ENCODE measurements at places on chromosomes 5 and 9.

GRCh38 chr5:168339109-168339771 is 47.8 kb downstream of the WWC1 start:
- DNase-seq = no peak

GRCh38 chr9:70479880-70480291 is 65.4 kb upstream of the KLF9 start:
- no peak for DNase-seq

- no peak for DNase-seq
Observed at GRCh38 chr5:77946381-77947040, 170.4 kb upstream of the TBCA start.

DNA sequence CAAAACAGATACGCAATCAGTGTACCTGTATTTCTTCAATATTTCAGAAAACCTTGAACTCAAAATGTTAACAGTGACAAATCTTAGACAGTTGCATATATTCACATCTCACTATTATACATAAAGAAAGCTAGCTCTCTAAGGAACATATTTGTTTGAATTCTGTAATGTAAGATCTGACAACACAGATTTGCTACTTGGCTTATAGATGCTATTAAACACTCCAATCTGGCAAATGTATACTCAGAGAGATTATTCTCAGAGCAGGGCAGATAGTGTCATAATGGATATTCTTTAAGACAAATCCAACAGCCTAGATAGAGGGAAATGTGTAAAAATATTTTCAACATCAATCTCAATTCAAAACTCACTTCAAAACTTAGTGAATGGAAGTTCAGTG is 794.5 kb upstream of the CDH9 start:
- DNase-seq = no peak

GRCh38 chr9:124858330-124859046 is 3.3 kb downstream of the RPL35 start:
- DNase-seq = no peak

GRCh38 chr5:171898386-171898785 is 108.1 kb downstream of the FBXW11 start:
- no peak for DNase-seq

DNA sequence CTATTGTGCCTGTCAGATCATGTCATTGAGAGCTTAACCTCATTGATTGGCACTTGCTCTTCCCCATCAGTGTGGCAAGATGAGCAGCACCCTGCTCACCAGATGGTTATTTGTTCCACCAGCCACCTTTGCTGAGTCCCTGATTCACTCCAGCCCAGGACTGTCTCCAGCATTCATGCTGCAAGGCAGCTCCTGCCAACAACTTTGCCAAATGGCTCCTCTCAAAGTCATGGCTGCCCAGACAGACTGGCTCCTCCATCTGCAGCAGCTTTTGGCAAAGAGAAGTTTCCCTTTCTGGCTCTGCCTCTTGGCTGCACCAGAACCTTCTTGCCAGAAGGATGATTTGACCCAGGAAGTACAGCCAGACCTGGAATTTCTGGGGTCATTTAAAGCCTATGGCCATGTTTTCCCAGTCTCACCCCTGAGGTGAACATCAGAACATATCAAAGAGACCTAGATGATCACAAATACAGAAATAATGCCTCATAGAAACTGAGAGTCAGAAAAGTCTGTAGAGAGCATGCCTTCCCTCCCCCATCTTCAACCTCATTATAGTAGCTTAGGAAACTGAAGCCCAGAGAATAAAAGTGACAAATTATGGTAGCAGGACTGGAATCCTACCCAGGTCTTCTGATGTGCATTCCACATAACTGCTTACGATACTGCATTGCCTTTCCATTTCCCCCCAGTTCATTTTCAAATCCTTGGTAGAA is 10.4 kb downstream of the PPP2R2B start:
- no peak for DNase-seq

- DNase-seq = no peak
Observed at GRCh38 chr5:133944263-133945185, 23.9 kb downstream of the C5orf15 start.

- DNase-seq = peak; percentile 11
Observed at GRCh38 chr5:101678481-101679193, 617.4 kb downstream of the SLCO4C1 start.

DNA sequence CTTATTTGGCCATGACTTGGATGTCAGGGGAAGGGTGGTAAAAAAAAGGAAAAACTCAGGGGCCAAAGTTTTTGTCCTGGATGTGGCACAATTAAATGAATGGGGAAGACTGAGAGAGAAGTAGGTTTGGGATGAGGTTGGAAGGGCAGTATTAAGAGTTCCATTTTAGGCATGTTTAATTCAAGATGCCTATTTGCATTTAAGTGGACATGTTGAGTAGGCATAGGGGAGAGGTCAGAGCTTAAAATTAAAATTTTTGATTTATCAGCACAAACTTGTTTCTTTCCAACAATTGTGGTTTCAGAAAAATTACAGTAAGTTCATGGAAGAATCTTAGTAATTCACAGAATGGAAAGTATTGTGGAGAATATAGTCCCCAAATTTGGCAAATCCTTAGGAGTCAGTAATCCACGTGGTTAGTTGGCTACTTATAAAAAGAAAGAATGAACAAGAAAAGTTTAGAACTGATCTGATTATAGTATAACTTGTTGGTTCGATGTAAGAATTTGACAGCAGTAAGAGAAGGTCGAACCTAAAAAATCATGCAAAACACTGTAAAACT is 265.9 kb downstream of the SAXO1 start:
- DNase-seq = no peak

DNA sequence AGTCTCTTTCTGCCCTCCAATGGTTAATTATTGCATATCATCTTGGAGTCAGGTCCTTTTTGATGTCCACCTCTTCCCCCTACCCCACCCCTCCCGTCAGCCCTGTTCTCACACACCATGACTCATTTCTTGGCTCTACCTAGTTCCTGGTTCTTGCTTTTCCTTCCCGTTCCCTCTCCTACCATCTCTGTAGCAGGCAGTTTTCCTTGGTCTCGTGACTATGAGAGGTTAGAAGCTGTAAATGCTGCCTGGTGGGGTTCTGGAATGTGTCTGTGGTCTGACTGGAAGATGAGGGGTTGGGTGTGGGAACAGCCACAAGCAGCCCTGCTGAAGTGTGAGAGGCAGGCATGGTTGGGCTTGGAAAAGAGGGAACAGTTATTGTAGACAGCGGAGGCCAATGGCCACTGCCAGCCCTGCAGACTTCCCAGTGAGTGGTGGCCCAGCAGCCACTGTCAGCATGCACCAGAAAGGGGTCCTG is 18.2 kb downstream of the SLC22A5 start:
- no peak for DNase-seq

DNA sequence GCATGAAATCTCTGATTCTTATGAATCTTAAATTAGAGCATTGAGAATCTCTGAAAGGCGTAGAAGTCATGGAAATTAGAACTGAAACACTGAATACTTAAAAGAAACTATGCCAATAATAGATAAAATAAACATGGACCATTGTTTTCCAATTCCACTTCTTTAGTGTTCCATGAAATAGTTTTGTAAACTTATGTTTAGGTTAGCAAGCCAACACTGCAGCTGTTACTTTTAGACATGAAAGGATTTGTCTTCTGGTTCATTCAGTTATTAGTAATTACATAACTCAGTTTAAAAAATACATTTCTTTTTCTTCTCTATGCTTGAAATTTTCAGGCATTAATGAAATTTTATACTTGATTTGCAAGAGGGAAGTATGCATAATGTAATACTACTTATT is 733.4 kb upstream of the NUDT12 start:
- no peak for DNase-seq

DNA sequence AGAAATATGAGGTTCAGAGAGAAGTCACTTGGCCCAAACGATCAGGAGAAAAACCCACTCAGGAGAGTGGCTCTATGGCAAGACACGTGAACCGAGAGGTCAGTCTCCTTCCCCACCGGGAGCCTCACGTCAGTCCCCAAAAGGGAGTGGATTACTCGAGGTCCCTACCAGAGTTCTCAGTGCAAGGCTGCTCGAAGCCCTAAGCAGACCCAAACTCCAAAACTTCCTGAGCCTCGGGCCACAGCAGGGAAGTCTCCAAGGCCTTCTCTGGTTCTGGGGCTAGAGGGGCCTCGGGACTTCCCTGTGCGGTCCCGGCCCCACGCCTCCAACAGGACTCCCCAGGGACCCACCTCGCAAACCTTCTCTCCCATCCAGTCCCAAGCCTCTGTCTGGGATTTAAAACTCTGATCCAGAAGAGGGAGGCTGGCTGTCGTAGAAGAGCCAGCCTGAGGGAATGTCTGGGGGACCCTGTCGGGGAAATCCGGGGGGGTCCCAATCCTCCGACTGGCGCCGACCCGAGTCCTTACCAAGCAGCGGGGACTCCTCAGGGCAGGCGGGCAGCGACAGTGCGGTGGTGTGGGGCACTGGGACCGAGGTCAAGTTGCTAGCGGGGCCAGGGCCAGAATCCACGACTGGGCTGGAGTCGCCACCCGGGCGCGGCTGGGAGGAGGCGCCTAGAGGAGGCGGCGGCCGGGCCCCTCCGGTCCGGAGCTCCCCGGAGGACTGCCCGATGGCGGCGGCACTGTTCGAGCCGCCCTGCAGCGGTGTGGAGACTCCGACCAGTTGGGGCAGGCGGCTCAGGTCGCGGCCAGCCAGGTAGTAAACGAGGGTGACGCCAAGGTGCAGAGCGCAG is 679 bp downstream of the B4GALT1 start:
- no peak for DNase-seq

- no peak for DNase-seq
Observed at GRCh38 chr5:149693021-149693420, 37.1 kb upstream of the PPARGC1B start.

DNA sequence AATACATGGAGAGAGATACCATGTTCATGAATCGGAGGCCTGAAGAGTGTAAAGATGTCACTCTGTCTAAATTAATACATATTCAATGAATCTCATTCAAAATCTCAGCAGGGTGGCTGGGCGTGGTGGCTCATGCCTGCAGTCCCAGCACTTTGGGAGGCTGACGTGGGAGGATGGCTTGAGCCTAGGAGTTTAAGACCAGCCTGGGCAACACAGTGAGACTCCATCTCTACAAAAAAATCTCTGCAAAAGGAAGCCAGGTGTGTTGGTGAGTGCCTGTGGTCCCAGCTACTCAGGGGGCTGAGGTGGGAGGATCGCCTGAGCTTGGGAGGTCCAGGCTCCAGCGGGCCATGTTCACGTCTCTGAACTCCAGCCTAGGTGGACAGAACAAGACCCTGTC is 49.7 kb downstream of the COL23A1 start:
- no peak for DNase-seq

- no peak for DNase-seq
Observed at GRCh38 chr5:127957183-127957582, 126.4 kb upstream of the SLC12A2 start.

DNA sequence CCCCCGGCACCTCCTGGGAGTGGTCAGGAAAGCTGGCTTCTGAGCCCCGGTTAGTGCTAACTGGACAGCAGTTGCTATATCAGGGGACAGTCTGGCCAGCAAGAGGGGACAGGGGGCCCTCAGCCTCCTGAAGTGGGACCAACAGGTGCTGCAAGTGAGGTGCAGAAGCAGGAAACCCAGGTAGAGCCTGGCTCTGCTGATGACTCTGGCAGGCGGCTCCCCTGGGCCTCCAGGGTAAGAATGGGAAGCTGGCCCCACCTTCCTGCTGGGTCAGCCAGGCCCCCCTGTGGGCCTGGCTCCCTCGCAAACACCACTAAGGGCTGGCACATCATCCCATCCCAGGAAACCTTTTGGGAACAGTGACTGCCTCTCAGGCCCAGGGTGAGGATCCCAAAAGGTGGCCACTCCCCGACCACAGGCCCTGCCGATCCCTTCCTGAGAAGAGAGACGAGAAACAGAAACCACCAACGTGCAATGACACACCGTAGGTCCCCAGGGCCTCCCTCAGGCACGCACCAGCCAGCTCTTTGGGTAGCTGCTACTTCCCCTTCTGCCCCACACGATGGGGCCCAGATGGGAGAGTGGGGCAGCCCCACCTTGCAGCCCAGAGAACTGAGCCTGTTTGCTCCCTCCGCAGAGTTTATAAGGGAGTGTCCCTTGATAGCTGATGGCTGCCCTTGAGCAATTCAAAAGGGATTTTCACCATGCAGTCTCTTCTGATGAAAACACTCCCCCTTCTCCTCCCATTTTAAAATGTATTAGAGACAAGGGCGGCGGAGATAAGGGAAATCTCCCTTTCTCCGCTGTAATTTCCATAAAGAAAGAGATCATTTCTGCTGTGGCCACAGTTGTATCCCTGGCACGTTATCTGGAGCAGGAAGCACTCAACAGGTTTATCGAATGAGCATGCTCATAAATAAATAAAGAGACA is 76.8 kb downstream of the STK10 start:
- DNase-seq = peak; percentile 78

- no peak for DNase-seq
Observed at GRCh38 chr5:144273232-144274027, 102.8 kb downstream of the KCTD16 start.

DNA sequence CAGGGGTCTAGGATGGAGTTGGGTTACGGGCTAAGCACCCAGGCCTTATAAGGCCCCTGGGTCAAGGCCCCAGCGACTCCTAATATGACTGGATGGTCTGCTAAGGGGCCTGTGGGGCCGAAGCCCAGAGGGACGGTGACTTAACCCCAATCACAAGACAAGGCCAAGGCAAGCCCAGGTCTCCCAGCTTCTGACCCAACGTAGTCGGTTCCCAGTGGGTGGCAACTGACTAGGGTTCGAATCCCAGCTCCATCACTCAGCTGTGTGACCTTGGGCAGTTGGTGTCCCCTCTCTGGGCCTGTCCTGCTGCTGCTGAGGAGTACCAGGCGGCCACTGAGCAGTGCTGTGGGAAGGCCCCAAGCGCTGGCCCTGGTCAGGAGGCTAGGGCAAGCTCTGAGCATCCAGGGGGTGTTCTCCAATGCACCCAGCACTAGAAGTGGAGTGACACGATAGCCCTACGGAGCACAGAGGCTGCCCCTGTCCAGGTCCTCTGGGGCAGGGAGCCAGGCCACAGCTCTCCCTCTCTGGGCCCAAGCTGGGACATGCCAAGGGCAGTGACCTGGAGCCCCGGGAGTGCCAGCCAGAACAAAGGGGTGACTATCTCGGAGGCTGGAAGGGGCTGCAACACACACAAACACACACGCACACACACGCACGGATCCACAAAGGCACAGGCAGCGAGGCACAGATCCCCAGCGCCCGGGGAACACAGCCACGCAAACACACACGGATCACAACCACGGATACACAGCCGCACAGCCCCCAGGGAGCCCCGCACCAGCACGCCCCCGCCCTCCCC is 512 bp downstream of the AK1 start:
- no peak for DNase-seq

DNA sequence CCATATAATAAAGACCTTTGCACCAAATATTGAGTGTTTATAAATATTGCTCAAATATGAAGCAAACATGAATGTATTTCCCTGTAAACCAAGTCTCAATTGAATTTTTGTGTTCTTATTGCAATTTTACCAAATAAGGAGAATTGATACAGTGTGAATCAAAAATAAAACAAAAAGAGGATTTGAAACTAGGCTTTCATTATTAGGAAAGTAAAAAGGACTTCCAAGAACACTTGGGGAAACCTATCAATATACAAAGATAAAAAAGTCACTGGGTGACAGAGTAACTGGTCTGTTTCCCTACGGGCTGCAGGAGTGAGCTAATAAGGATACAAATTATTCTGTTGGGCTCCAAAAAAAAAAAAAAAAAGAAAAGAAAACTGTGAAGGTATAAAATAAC is 44.8 kb upstream of the SNX2 start:
- no peak for DNase-seq

GRCh38 chr5:23012842-23013241 is 159.7 kb upstream of the CDH12 start:
- DNase-seq = no peak

GRCh38 chr5:154285661-154286408 is 95.3 kb downstream of the GALNT10 start:
- no peak for DNase-seq
